ENCODE measurements at places on chromosomes 2 and 18.

DNA sequence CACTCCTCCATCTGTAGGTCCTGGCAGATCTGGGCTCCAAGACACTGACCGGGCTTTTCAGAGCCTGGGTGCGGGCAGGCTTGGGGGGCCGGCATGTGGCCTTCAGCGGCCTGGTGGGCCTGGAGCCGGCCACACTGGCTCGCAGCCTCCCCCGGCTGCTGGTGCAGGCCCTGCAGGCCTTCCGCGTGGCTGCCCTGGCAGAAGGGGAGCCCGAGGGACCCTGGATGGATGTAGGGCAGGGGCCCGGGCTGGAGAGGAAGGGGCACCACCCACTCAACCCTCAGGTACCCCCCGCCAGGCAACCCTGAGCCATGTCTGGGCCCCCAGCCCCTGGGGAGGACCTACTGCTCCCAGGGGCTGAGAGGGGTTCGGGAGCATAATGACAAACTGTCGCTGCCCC lies 761 bp upstream of the CHRND start:
- no peak for DNase-seq

DNA sequence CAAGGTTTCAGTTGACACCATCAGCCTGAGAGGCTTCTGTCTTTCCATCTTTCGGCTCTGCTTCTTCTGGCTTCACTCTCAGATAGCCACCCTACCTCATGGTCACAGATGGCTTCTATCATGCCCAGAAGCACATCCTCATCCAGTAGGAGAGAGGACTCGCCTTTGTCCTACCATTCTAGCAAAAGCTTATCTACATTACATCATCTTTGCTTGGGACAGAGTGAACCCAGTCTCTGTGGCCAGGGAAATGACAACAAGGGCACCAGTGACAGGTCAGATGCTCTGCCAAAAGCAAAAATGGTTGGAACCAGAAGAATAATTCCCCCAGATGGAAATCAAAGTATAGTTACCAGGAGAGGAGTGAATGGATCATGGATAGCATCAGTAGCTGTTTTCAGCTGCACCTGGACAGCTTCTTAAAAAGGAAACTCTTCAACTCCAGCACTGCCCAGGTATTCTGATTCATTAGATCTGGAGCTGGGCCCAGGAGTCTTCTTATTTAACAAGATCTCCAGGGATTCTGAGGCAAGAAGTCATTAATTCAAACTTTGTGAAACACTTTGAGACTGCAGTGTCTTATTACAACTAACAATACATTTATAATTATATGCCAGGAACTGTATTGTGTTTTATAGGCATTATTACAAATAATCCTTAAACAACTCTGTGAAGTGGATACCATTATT lies 257.7 kb upstream of the UBE2E3 start:
- DNase-seq = no peak

GRCh38 chr2:167579826-167580225 lies 667.6 kb downstream of the STK39 start:
- DNase-seq = no peak

- DNase-seq = no peak
These were observed 127.5 kb downstream of the NFATC1 start for GRCh38 chr18:79523206-79523735.

DNA sequence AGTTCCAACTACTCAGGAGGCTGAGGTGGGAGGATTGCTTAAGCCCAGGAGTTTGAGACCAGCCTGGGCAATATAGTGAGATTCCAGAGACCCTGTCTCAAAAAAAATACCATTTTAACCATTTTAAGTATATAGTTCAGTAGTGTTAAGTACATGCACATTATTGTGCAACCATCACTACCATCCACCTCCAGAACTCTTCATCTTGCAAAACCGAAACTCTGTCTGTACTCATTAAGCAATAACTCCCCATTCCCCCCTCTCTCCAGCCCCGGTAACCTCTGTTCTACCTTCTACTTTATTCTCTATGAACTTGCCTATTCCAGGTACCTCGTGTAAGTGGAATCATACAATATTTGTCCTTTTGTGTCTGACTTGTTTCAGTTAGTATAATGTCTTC lies 86.4 kb downstream of the GFPT1 start:
- no peak for DNase-seq

GRCh38 chr18:44857744-44858491 lies 177.2 kb downstream of the SETBP1 start:
- no peak for DNase-seq

DNA sequence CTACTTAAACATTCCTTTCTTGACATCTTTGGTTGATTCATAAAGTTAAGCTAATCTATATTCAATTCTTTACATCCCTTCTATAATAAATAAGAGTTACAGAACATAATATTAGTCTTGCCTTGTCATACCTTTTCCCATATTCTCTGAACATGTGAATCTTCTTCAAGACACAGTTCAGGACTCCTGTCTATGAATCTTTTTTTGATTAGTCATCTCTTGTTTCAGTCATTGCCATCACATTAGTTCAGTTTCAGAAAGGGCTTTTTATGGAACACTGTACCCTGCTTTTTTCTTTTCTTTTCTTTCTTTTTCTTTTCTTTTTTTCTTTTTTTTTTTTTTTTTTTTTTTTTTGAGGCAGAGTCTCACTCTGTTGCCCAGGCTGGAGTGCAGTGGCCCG lies 181.2 kb downstream of the UBE2E3 start:
- DNase-seq = no peak

GRCh38 chr2:67559156-67559555 lies 162.0 kb downstream of the ETAA1 start:
- DNase-seq = no peak

GRCh38 chr18:35729991-35730668 lies 148.6 kb downstream of the GALNT1 start:
- DNase-seq = peak; percentile 40

DNA sequence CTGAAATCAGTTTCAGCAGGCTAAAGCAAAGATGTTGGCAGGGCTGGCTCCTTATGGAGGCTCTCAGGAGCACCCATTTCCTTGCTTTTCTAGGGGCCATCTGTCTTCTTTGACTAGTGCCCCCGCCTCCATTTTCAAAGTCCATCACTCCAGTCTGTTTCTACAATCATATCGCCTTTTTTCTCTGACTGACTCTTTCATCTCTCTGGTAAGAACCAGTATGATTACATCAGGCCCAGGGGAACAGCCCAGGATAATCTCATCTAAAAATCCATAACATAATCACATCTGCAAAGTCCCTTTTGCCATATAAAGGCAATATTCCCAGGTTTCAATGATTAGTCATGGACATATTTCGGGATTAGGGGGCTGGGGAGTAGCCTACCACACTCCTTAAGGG lies 57.0 kb downstream of the CUL3 start:
- DNase-seq = no peak

DNA sequence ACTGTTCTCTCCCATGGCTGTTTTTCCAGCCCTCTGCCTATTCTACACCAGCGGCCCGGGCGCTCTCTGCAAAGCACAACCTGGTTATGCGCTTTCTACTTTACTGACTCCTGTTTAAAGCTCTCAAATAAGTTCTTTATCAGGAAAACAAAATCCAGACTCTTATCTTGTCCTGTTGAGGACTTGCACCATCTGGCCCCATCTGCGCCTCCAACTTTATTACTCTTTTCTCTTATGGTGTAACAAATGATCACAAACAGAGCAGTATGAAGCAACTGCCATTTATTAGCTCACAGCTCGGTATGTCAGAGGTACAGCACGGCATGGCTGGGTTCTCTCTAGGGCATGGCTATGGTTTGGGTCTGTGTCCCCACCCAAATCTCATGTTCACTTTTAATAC lies 236.5 kb upstream of the NT5C1B start:
- DNase-seq = no peak

- no peak for DNase-seq
These were observed 888 bp downstream of the VAMP5 start for GRCh38 chr2:85584857-85585780.

DNA sequence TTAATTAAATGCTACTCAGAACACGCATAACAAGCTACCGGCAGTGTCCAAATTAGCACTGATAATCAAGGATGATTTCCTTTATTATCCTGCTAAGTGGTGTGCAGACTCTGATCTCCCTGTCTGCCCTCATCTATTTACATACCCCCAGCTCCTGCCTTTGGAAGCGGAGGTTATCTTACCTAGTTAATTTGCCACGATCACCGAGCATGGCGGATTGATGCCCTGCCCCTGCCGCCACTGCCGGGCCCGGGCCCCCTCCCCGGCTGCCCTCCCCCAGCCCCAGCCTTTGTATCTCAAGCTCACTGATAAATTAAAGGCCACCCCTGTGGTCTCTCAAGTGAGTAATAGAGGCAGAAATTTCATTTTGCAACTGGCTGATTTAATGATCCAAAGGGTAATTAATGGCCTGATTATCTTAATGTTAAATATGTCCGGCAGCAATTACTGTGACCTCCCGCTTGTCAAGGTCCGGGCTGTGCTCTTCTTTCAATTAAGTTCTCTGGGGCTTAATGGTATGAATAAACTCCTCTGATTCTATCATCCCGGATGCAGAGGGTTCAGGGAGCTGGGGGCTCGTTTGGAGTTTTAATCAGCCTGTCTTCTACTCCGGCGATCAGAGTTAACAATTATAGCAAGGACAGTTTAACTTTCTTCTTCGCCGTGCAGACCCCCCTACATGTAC lies 113.4 kb downstream of the GBX2 start:
- no peak for DNase-seq

- DNase-seq = no peak
These were observed 41.9 kb downstream of the ZNF521 start for GRCh38 chr18:25310045-25310444.

DNA sequence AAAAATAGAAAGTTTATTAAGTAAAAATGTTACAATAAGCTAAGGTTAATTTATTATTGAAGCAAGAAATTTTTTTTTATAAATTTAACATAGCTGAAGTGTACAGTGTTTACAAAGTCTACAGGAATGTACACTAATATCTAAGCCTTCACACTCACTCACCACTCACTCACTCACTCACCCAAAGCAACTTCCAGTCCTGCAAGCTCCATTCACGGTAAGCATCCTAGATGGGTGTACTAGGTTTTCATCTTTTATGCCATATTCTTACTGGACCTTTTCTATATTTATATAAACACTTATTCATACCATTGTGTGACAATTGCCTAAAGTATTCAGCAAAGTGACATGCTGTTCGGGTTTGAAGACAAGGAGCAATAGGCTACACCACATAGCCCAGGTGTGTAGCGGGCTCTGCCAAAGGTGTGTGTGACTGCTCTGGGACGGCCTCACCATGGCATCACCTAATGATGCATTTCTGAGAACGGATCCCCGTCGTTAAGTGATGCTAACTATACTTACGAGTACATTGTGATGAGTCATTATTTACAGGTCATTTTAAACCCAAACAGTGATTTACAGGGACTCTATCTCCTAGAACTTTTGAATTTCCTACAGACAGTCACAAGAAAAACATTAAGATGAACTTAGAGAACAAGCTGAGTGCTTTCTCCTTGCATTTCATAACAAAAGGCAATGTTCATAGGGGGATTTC lies 76.3 kb upstream of the ID2 start:
- DNase-seq = no peak

DNA sequence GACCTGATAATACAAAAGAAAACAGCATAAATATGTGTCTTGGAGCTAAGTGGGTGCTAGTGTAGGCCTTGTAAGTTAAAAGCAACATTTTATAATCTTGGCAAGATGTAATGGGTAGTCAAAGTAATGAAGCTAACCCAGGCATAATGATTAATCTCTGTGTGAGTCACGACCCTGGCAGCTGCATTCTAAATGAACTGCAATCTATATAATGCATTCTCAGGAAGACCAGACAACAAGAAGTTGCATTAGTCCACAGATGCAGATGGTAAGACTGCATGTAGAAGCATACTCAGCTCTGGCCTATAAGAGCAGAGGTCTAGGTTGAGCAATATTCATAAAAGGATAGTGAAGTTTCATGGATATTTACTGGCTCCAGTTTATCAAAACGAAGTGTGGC lies 85.6 kb upstream of the ETAA1 start:
- no peak for DNase-seq

GRCh38 chr2:201218780-201219179 lies 35.8 kb downstream of the CASP10 start:
- no peak for DNase-seq

DNA sequence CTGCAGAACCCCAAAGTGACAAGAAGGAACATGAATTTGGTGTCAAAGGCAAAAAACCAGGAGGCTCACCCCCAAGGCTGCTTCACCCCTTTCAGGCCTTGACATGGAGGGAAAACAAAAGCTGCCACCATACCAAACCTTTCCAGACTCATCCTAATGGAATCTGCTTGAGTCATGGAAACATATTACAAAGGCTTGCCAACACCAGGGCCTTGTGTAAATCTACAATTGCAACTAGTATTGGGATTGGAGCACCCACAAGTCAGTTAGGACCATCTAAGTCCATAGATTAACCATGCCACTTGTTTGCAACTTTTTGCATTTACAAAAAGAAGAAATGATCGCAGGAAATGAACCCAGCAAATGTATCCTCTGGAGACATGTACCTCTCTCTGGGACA lies 297.6 kb downstream of the CDCA7 start:
- DNase-seq = no peak

DNA sequence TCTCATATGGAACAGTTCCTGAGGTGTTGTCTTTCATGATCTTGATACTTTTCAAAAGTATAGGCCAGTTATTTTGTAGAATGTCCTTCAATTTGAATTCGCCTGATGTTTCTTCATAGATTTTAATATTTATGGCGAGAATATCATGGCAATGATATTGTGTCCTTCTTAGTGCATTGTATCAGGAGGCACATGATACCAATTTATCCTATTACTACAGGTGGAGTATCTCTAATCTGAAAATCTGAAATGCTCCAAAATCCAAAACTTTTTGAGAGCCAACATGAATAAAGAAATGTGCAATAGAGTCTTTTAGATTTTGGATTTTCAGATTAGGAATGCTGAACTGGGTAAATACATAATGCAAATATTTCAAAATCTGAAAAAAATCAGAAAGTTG lies 216.6 kb upstream of the LYPD1 start:
- no peak for DNase-seq

DNA sequence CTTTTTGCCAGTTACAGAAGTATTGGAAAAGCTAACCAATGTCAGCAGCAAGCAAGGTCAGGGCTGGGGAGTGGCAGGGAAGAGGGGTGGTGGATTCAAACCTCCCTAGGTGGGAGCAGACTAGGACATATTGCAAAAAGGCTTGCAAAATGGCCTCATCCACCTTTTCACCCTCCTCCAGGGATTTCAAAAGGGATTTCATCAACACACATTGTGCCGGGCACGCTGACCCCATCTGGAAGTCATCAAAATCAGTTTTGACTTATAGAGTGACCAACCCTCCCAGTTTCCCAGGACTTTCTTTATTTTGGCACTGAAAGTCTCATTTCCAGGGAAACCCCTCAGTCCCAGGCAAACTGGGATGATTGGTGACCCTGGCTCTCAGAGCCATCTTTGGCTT lies 94.7 kb downstream of the BIN1 start:
- no peak for DNase-seq

Measured in left kidney (tissue), 8 donors.